ENCODE measurements at places on chromosomes 5 and 9.

DNA sequence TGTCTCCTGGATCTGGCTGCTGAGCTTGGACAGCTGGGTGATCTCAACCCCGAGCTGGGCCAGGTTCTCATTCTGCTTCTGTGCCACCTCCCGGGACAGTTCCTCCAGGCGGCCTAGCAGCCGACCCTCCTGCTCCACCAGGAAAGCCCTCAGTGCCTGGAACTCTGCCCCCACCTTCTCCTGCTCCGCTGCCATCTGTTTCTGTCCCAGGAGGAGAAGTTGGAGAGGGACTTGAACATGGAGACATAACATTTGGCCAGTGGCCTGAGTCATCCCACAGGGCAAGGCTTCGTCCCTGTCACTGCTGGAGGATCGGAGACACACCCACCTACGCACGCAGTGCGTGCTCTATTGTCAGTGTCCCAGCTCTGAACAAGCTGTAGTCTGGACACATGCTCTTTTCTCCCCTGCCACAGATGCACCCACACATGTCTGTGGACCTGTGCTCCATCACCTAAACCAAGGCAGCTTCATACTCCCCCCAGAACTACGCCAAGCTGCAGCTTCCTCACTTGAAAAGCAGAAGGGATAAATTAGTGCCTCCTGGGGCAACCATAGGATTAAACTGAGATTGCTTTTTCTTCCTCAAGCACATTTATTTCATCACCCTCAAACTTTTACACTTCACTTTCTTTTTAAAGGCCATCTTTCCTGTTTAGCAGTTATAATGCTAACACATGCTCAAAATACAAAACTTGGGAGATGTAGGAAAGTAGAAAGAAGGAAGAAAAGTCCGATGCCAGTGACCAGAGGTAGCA, 4.9 kb downstream of the TRIM7 start:
- DNase-seq, result no peak

DNA sequence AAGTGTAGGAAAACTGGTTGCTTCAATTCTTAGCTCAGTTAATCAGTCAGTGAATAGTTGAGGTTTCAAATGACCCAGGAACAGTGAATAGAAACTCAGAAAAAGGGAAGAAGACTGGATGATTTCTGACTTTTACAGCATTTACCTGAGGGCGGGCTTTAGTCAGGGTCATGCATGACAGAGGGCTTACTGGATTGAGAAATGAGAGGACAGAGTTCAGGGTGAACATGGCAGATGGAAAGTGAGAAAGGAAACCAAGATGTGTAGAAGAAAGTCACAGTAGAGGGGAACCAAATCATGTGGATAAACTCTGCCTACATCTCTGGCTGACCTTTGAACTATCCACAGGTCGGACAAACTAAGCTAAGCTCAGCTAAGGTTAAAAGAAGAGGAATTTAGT, 596.0 kb downstream of the SEMA5A start:
- no peak for DNase-seq

GRCh38 chr5:133245191-133246052, 193.6 kb downstream of the HSPA4 start:
- peak; percentile 99 for DNase-seq

DNA sequence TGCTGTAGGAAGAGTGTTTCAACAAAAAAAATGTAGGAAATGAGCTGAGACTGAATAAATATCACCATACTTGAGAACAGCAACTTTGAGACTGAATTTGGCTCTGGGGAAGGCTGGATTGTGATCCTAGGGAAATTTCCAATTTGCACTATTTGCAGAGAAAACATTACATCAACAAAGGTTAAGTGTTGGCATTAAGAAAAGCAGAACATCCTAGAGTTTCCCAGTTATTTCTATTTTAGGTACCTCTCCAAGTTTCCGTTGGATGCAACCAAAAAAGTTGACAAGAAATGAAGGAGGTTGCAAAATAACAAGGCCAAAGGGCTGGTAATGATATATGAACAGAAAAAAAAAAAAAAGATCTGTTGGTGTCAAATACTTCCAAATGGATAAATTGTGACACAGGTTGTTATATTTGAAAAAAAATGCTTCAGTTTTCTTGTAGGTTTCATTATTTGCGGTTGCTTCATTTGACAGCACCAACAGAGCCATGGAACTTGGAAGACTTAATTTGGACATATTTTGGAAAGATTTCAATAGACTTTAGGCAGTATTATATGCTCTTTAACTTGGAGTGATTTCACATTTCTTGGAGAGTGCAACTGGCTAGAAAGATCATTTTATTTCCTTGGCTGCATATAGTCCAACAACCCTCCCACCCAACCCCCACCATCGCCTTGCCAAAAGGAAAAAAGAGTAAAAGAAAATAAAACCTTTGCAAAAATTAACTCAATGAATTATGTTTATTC, 230.8 kb downstream of the ZNF608 start:
- DNase-seq, result no peak

DNA sequence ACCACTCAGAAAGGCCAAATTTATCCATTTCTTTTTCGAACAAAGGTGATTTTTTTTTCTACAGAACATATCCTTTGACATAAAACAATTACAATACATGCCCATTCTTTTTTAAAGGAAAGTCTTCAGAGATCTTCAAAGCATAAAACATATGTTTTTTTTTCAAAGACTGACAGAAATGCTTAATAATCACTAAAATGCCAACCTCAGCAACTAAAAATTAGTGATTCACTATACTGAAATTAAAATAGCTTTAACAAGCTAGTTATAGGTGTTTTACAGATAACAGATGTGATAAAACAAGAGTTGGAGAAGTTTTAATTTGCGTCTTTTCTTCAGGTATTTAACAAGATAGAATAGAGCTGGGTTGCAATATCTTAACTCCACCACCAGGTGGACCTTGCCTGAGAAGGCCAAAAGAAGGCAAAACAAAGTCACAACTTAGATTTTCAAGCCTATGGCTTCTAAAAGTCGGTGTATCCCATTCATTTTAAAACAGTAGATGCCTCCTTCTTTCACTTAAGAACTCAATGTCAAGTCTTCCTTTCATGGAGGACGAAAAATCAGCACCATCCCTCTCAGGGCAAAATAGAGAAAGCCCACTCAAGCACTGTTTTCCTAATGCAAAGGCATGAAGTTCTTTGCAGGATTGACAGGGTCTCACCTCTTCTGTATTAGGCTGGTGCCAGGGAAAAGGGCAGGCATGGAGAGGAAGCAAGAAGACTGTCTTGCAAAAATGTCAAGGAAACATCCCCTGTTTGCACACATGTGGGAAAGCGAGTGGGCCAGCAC, 31.1 kb upstream of the CPLX2 start:
- DNase-seq, result peak; percentile 12

Measured in epithelial cell of esophagus (primary cell).